ENCODE measurements at places on chromosomes 2 and 18.

GRCh38 chr18:50429207-50429948 is 54.5 kb downstream of the SKA1 start:
- DNase-seq: no peak

- DNase-seq: no peak
Observed at GRCh38 chr18:63218472-63218871, 101.1 kb downstream of the BCL2 start.

DNA sequence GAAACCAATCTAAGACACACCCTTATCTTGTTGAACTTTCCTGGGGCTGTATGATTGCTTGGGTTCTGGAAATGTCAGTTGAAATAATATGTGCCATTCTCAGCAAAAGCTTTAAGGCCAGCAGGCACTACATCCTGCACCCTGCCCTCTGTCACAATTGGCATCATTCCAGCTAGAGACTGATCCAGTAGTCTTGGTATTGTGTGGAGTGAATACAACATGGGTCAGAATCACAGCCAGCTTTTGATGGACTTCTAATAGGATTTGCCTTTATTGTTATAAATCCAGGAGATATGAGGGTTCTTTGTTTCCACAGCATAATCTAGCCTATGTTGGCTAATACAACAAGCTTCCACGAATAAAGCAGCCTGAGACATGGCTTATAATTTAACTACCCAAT is 617.0 kb upstream of the CDH2 start:
- DNase-seq: no peak

- no peak for DNase-seq
Observed at GRCh38 chr18:21799721-21800120, 59.1 kb downstream of the MIB1 start.

- no peak for DNase-seq
Observed at GRCh38 chr2:152161598-152161997, 14.0 kb downstream of the STAM2 start.

Data from stimulated activated CD4-positive, alpha-beta T cell treated with anti-CD3 and anti-CD28 coated beads, Interleukin-4, amount 100 ng/mL, for 4 hours (primary cell).